SIG-M5 (cell line): ENCODE measurements at places on chromosomes 2 and 18.

DNA sequence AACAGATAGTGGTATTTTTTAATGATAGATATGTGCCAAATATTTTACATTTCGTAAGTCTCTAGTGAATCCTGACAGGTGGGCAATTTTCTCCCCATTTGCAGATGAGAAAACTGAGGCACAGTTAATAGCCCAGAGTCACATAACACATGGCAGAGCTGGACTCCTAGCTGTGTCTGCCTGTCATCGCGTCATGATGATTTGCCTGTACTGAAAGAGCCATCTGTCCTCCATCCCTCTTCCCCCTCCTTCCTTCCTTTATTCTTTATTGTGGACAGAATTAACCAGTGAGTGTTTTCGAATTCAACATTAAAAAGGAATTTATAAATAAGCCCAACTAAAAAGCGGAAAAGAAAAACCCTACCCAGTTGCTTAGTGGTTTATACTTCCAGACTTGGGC, 3.2 kb downstream of the DNAJB2 start:
- no peak for DNase-seq

DNA sequence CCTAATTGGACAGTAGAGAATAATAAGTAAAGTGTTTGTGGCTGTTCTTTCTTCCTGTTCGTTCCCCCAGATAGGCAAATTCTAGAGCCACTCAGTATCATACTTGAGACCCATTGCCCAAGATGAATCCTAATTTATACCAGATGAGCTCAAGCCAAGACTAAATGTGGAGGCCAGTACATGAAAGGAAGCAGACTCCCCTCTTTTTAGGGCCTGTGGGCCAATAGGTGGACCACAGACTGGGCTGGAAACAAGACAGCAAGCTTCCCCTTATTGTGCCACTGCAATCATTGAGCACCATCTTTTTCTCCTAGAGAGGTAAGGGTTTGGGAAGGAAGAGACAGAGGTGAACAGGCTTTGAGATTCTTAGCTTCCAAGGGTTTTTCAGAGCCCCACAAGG, 141.9 kb downstream of the MGAT5 start:
- no peak for DNase-seq

- DNase-seq: no peak
Observed at GRCh38 chr2:27771202-27771547, 344 bp upstream of the MRPL33 start.

DNA sequence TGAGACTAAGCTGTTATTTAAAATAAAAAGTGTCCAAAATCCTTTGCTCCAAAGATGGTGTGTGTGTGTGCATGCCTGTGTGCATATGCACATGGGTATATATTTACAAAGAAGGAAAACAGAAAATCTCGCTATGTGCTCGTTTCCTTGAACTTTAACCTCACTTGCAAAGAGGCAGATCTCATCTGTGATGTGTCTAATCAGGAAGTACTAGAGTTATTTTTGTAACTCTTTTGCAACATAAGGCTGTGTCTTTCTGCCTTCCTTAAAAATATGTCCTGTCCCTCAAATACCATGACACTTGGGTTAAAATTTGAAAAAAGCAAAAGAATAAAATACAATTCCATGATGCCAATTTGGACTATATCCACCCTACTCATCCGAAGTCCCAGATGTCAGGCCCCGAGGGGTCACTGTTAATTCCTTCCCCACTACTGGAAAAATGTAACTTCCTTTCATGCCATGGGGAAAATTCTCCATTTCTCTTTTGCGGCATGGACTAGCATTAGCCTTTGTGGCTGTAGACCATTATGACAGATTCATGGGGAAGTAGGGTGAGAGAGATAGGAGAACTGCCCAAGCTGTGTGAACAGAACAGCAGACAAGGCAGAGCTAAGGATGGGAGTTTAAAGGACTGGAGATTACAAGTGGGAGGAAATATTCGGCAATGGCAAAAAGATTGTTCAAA, 191.3 kb downstream of the MYO1B start:
- peak; percentile 62 for DNase-seq

GRCh38 chr2:64244037-64244416, 99.8 kb upstream of the PELI1 start:
- no peak for DNase-seq

- peak; percentile 50 for DNase-seq
Observed at GRCh38 chr2:136215908-136216472, 98.0 kb upstream of the CXCR4 start.
